ENCODE measurements at places on chromosomes 12 and 14.

DNA sequence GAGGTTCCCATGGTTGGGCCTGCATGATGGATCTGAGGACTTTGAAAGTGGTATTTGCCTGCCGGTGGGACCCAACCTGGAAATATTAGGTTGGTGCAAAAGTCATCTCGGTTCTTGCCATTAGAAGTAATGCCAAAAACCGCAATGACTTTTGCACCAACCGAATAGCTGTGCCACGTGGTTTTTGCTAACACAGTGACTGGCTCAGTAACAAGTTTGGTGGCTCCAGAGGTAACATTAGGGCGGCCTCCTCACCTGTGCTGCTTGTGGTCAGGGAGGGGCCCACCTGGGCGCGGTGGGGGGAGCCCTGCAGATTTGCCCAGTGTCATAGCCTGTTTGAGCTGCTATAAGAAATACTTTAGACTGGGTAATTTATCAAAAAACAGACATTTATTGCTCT, 1.8 kb downstream of the BDKRB2 start:
- no peak for DNase-seq

- DNase-seq, result no peak
These were observed 31.2 kb upstream of the VASH1 start for GRCh38 chr14:76729953-76730505.

DNA sequence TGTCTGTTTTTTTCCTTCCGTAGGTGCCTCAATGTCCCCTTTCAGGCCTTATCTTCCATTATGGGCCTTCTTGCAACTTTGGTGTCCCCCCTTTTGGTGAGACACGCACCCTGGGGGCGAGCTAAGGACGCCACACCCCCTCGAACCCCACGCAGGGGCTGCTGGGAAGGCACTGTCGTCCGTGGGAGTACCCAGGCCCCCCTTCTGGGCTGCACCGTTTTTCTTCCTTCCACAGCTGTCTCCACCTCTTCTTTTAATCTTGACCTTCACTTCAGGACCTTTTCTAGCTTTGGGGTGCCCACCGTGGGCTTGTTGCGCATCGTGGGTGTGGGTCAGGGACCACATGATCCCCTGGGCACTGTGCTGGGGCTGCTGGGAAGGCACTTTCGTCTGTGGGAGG, 271.8 kb downstream of the ALG10 start:
- no peak for DNase-seq

DNA sequence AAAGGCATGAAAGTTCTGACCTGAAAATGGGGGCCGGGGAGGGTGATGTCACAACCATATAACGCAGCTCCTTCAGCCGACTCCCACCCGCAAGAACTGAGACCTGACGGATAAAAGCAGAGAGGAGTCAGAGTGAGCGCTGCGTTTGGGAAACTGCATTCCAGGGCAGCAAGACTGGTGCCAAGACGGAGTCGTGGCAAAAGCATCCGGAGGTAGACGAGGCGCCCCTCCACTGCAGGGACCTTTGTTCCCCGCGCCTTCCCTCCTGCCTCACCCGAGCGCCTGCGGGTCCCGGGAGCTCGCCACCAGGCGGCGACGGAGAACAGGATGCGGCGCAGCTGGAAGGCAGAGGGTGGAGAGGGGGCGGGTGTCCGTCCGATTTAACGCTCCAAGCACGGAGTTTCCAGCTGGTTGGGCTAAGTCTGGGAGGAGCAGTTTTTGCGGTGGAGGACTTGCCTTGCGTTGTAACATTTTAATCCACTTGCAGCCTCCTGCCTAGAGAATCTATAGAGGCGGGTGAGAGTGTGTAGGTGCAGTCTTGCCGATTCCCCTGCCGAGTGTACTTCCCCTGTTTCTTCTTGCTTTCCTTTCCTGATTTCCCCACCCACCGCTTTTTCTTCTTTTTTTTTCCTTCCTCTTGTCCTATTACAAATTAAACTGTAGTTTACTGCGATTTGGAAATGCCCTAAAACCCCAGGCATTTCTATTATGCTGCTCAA, 1.2 kb upstream of the CPNE8 start:
- DNase-seq, result peak; percentile 63

DNA sequence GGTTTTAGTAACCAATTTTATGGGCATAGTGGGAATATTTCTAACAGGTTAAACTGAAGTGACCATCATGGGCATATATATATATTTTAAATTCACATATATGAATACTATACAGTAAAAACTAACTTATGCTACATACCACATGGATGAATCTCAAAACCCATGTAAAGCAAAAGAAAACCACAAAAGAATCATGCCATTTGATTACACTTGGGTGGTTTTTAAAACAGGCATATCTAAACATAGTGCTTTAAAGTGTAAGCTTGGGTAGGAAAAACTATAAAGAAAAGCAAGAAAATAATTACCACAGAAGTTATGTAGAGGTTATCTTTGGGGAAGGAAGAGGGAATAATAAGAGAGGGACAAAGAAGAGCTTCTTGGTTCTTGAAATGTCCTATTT, 326.1 kb downstream of the NAV3 start:
- peak; percentile 34 for DNase-seq

- peak; percentile 82 for DNase-seq
These were observed 124.1 kb downstream of the SSPN start for GRCh38 chr12:26319511-26319910.

DNA sequence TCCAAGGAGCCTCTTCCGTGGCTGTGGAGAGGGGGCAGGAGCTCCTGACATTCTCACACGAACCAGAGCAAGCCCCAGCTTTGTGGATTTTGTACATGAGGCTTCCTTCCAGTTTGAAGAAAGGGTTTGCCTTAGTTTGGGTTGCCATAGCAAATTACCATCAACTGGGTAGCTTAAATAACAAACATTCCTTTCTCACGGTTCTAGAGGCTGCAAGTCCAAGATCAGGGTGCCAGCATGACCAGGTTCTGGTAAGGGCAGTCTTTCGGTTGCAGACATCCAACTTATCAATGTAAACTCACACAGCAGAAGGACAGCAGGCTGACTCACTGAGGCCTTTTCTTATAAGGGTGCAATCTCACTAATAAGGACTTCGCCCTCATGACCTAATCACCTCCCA, 25.9 kb upstream of the STAB2 start:
- DNase-seq, result peak; percentile 51

DNA sequence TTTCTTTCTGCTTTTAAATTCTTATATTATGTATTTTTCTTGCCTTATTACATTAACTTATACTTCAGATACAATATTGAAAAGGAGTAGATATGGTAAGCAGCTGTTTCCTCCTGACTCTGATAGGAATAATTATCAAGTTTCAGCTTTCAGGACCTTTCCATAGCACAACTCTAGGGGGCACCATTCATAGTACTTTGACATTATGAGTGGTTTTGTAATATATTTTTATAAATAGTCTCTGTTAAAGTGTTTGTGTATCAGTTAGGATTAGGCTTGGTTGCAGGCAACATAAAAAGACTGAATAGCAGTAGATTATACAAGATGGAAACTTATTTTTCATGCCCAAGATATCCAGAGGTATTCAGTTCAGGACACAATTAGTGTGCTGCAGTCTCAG, 27.9 kb upstream of the PARP11 start:
- DNase-seq, result no peak

GRCh38 chr14:80545935-80546854, 334.9 kb upstream of the DIO2 start:
- no peak for DNase-seq

- no peak for DNase-seq
These were observed 308.2 kb upstream of the FBXO33 start for GRCh38 chr14:39740454-39740853.

DNA sequence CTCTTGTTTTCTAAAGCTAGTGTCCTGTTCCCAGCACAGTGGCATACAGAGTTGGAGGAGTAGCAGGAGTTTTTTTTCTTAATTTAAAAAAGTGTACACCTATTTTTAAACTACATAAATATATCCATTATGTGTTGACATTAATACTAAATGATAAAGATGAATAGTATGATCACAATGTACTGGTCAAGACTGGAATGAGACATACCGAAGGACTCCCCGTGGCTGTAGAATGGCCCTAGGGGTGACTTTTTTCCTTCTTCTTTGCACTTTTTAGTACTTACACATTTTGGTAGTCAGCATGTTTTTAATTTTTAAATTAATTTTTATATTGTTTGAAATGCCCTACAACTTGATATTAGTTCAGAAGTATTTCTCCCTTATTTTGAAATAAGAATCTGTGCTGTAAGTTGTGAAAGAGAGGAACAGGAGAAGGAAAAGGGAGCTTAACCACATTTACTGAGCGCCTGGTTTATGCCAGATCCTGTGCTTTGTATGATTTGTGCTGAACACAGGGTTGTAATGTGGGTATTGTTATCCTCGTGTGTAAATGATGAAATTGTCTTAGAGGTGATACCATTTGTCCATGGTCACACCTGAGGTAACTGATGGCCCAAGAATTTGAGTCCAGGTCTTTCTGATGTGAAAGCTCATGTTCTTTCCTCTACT, 136.5 kb downstream of the TGFB3 start:
- DNase-seq, result no peak

Data from fibroblast of skin of right biceps (primary cell).